Karpas-422 (cell line): ENCODE measurements at places on chromosomes 5 and 9. TPM values are rescaled to one million over a fixed set of nuclear protein-coding genes. Genes with fewer than 3 reads are reported as not detected.

DNA sequence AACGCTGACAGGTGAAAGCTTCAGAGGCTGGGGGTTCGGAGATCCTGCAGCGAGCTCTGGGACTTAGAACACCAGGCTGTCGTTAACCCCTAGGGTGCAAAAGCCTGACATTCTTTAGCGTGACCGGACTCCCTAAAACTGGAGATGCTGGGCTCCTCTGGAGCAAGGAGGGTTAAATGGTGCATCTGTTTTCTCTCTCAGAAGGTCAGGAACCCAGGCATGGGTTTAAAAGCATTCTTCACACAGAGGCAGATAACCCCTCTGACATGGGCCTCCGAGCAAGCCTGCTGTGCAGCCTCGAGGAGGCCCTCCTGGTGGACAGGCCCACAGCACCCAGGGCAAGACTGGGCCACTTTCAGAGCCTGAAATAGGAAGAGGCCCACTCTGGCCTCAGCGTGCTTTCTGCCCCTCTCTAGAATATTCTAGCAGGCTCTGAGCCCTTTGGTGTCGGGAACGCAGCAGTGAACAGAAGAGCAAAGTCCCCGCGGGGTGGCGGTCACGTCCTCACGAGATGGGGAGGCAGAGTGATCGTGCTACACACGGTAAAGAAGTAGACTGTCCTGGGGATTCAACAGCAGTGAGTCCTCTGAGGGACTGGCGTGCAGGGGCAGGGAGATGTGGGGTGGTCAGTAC lies 124.8 kb downstream of the COL23A1 start:
- no peak for DNase-seq

The PCDH12 gene
- not detected in 2 replicates for total RNA-seq

DNA sequence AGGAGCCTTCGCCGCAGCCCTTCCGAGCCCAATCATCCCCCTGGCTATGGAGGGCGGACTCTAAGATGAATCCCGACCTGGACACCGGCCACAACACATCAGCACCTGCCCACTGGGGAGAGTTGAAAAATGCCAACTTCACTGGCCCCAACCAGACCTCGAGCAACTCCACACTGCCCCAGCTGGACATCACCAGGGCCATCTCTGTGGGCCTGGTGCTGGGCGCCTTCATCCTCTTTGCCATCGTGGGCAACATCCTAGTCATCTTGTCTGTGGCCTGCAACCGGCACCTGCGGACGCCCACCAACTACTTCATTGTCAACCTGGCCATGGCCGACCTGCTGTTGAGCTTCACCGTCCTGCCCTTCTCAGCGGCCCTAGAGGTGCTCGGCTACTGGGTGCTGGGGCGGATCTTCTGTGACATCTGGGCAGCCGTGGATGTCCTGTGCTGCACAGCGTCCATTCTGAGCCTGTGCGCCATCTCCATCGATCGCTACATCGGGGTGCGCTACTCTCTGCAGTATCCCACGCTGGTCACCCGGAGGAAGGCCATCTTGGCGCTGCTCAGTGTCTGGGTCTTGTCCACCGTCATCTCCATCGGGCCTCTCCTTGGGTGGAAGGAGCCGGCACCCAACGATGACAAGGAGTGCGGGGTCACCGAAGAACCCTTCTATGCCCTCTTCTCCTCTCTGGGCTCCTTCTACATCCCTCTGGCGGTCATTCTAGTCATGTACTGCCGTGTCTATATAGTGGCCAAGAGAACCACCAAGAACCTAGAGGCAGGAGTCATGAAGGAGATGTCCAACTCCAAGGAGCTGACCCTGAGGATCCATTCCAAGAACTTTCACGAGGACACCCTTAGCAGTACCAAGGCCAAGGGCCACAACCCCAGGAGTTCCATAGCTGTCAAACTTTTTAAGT lies 819 bp downstream of the ADRA1B start:
- no peak for DNase-seq

DNA sequence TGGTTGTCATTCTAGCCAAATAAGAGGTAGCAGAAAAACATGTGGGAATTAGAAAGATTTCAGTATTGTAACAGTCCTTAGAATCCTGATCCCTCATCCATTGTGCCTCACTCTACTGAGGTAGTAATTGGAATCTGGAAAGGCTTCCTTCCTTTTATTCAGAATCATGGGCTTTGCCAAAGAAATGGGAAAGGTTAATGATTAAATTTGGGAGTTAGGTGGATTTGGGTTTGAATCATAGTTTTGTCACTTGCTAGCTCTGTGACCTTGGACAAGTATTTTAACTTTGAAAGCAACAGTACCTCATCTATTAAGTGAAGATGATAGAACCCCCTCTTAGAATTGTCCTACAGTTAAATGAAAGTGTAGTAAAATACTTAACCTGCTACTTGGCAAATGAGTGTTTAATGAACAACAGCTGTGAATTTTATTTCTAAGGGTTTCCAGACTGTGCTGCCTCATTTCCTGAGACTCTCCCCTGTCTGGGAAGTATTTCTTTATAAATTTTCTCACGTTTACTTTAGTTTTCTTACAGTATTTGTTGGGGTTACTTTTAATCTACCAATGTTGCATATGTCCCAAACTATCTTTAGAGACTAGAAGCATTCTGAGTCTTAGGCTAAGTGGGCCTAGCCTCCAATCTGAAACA lies 11.7 kb downstream of the SPDL1 start:
- no peak for DNase-seq

GRCh38 chr5:141935538-141935937 lies 11.9 kb downstream of the DELE1 start:
- DNase-seq = no peak

- DNase-seq = peak; percentile 67
Observed at GRCh38 chr9:34211395-34211794, 32.6 kb downstream of the UBAP1 start.
